Activated CD4-positive, CD25-positive, alpha-beta regulatory T cell (primary cell): ENCODE measurements at places on chromosomes 3 and 15.

DNA sequence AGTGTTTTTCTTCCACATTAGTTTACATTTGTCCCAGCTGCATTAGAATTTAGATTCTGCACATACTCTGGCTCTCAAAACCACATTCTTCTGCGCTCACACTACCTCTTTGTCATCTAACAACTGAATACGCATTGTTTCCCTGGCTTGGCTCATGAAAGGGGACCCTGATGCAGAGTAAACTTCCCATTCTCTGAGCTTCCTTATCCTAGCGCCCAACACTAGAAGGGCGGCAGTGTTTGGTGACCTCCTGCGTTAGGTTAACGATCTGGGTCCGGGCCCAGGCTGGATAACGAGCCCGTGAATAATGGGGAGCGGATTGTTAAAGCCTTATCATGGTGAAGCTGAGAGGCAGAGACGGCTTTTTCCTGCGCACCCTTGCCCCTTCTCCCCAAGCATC is 63.9 kb downstream of the ETV5 start:
- no peak for DNase-seq

DNA sequence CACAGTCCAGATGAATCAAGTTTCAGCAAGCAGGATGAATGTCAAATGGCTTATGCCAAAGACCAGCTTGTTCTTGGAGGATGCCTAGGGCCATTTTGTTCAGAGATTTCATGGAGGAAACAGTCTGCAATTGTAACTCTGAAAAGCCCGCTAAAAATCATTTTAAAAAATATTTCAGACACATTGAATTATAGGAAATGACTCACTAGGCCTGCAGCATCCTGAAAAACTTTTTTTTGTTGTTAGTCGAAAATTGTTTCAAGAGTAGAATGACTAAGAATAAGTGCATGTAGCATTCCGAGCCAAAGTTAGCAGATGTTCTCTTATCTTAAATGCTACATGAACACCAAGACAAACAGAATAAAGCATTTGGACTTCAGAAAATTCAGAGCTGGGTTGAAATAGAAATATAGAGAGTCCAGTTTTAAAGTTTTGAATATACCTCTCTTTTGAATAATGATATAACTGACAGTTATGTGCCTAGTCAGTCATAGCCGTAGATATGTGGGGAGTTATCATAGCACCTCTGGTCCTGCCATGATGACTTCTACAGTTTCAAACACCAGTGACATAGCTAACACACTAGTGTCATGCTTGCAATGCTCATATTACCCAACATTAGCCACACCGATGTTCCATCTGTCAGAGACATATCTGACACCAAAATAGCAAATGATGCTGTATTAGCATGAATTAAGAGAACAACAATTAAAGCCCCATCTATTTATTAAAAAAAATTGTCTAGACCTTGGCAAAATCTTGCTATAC is 1462.8 kb upstream of the GBE1 start:
- DNase-seq = no peak

DNA sequence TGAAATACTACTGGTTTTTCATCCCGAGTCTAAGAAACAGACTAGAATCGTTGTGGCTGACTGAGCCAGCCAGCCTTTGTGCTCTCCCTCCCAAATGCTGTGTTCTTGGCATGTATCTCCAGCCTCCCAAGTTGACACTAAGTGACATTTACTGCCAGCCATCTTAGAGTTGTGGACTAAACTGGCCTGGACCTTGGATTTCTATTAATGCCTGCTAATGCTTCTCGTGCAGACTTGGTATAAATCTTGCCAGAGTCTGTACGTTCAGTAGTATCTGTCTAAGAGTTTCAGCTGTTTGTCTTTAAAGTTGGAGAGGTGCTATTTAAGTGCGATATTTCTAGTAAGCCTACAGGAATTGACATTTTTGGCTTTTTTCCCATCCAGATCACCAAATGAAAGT is 166.6 kb upstream of the BHLHE40 start:
- DNase-seq = no peak

- no peak for DNase-seq
Observed at GRCh38 chr3:52769786-52770455, 819 bp downstream of the NEK4 start.

DNA sequence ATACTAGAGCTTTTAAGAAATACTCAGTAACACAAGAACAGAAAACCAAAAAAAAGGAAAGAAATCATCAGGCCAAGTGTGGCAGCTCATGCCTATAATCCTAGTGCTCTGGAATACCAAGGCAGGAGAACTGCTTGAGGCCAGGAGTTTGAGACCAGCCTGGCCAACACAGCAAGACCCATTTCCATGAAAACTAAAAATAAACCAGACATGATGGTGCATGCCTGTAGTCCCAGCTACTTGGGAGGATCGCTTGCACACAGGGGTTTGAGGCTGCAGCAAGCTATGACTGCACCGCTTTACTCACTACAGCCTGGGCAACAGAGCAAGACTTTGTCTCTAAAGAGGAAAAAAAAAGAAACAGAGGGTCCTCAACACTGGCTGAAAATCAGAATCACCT is 18.2 kb downstream of the TASOR start:
- DNase-seq = no peak

DNA sequence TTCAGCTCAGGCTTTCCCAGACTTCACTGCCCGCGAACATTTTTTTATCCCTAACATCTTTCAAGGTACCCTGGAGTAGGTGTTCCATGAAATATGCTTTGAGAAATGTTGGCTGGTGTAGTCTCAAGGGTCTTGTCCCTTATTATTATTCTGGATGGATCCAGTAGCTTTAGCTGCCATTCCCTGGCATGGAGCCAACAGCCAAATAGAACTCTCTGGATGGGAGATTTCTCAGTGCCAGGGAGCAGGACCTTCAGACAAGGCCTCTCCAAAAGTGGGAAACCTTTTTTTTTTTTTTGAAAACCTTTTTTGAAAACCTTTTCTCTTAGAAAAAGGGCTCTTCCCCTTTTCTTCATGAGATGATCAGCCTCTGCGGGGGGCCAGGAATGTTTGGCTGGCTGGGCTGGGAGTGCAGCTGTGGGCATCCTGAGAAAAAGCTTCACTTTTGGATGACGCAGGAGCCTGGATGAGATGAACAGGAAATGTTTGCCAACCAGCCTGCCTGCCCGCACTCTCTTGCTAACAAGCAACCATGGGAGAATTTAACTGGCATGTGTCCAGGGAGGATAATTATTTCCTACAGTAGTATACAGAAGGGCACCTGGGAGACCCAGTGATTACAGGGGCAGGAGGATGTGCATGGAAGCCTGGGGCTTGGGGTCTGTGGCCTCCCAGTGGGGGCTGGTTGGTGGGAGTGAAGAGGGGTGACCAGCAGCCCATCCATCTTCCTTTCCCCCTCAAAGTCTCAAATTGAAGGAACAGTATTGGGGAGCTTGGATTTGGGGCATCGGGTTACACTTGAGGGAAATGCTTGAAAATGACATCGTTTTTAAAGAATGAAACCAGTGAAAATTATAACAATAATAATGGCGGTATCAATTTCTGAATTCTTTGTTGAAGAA is 109.1 kb upstream of the LRIG1 start:
- DNase-seq = no peak

DNA sequence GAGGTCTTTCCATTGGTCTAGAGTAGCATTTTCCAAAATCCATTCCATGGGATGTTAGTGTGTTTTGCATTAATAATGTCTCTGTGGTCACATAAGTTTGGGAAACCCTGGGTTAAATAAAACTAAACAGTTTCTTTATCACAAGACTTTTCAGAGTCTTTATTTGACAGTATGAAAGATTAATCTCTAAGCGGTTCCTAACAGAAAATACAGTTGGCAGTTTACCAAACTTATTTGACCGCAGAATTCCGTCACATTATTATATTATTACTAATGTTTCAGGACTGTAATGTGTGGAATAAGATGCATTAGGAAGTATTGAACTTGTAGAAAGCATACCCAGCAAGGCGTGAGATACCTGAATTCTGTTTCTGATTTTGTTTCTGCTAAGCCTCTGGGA is 71.5 kb upstream of the ADAMTSL3 start:
- DNase-seq = no peak

DNA sequence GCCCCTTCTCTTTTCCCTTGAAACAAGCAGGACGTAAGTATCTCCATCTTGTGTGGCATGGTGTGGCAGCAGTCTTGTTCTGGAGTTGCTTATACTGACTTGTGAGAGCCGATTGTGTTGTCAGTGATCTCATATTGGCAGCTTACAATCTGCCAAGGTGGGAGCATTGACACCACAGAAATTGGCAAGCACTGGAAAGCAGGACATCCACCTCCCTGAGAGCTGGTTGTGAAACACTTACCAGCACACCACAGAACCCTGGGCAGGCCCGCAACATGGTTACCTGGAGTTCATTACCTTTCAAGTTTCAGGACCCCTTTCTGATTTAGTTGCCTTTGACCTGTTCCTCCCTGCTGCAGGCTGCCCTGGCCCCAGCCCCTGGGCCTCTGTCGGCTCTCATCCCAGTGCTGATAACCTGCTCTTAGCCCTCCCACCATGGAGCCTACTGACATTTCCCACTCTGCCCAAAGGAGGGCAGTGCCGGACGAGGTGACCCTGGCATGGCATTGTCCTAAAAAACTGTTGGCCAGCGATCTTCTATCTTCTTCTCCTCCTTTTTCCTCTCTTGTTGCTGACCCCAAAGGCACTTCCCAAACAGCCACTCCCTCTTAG is 10.6 kb upstream of the ATP2B2 start:
- no peak for DNase-seq

- no peak for DNase-seq
Observed at GRCh38 chr15:78210349-78210717, 24.0 kb downstream of the ACSBG1 start.

GRCh38 chr3:174397848-174398247 is 461.3 kb upstream of the NAALADL2 start:
- DNase-seq = no peak
